ENCODE measurements at places on chromosomes 1 and 21.

- DNase-seq = no peak
These were observed 6.1 kb downstream of the SRM start for GRCh38 chr1:11053758-11054137.

DNA sequence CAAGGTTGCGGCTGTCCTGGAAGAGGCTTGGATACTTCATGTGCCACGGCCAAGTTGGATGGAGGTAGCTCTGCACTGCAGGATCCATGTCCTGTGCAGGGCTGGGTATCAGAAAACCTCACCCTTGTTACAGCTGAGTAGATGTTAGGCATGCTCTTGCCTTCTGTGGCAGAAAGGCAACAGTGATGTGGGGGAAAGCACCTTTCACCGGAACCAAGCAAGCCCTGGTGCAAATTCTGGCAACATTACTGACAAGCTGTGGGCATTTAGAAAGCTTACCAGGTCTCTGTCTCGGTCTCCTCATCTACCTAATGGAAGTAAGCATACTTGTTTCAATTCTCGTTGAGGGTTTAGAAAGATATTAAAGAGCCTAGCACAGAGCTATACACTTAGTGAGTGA, 14.5 kb upstream of the CDCA8 start:
- DNase-seq = no peak

DNA sequence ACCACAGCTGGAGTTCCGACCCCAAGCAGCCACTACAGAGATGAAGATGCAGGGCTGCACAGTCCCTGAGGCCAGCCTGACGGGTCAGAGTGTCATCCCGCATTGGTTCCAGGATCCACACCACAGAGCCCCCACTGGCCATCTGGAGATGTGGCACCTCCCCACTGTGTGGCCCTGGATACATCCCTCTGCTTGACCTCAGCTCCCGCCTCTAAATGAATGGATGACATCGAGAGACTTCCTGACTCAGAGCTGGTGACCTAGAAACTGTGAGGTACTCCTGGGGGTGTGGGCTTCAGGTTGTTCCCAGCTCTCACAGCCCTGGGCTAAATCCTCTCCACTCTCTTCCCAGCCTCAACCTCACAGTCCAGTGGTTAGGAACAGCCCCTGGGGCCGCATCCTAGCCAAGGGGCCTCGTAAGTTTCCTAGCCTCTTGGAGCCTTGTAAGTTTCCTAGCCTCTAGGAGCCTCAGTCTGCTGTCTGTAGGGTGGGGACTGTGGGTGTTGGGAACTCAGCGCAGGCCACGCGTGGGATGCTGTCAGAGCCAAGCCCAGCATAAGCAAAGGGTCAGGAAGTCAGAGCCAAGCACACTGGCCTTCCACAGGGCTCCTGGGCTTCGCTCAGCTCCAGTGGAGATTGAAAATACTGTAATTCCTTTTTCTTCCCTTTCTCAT, 87.5 kb upstream of the RUNX3 start:
- no peak for DNase-seq

GRCh38 chr1:11134251-11134897, 34.7 kb upstream of the EXOSC10 start:
- no peak for DNase-seq

DNA sequence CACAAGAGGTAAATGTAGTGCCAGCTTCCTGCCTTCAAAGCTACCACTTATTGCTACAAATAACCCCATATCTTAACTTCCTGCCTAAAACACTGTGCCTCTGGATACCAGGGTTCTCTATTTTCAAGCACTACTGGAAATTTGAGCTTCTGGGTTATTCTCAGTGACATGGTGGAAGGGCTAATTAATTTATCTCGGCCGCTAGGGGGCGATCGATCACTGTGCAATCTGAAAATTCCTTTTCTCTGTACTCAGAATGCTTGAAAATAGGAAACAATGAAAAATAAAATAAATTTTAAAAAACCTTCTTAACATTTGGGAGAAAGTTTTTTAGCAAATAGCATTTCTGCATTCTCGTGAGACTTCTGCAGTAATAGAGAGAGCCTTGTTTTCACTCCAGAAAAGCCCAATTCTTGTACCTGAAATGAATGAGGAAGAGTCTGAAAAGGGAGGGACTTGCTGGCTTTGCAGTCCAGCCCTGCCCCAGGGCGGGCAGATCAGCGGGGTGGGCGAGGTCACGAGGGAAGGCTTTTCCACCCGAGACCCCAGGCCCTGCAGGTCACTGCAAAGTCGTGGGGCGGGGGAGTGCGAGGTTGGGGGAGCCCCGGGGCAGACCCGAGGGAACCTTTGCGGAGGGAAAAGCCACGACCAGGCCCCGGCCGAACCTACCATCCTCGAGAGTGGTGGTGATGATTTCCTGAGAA, 276.7 kb downstream of the PCP4 start:
- DNase-seq = peak; percentile 47

DNA sequence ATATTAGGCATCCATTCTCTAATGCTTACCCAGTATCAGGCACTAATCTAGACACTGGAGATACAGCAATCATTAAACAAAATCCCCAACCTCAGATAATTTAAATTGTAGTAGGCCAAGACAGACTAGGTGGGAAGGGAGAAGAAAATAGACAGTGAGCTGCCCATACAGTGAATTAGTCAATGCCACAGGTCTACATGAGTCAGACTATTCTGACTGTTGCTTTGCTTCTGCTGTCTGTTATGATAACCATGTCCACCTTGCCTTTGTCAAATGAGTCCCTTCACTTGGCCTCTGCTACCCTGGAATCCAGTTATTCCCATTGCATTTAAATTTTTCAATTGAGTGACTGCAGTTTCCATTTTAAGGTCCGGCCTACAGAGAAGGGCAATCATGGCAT, 59.5 kb downstream of the PIK3R3 start:
- DNase-seq = no peak

DNA sequence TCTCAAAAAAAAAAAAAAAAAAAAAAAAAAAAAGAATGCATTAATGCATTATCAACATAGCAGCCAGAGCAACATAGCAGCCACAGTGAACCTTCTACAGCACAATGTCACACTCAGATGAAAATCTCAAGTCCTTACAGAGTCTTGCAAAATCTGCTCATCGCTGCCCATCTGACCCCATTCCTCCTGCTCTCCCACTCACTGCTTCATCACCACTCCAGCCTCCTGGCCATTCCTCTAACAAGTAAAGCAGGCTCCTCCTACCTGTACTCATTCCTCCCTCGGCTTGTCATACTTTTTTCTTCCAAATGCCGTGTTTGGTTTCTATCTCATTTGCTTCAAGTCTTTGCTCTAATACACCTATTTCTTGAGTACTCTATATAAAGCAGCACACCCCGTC, 29.5 kb downstream of the BRINP2 start:
- no peak for DNase-seq

DNA sequence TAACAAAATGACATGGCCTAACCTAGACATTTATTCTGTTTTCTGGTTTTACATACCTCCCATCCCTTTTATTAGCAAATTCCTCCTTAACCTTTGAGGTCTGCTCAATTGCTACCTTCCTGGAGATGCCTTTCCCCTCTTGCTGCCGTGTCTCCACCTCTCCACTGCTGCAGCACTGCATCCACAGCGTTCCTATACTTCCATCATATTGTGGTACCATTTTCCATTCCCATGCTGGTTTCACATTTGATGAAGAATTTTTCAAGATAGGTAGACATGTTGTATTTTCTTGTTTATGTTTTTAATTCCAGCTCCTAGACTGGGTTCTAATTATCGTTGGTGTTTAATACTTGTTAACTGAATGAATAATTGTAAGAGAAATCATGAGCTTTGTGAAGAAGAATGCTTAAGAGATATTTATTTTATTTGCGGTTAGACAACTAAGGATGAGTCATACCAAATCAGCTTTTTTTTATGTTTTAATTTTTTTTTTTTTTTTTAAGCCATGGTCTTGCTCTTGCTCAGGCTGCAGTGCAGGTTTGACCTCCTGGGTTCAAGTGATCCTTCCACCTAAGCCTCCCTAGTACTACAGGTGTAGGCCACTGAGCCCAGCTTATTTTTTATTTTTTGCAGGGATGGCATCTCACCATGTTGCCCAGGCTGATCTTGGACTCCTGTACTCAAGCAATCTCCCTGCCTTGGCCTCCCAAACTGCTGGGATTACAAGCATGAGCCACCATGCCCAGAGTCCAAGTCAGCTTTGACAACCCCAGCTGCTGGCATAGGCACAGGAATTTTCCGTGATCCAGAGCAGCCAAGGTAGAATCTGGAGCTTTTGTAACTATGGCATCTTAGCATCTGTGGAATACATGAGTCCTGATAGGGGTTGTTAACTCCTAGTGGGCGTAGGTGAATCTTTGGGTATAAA, 44.0 kb downstream of the ATP6V1G3 start:
- no peak for DNase-seq

GRCh38 chr1:237444120-237444790, 402.3 kb downstream of the RYR2 start:
- DNase-seq = no peak

- no peak for DNase-seq
These were observed 478 bp downstream of the MAD2L2 start for GRCh38 chr1:11680270-11681070.

GRCh38 chr1:6512908-6513280, 21.4 kb upstream of the PLEKHG5 start:
- DNase-seq = no peak

DNA sequence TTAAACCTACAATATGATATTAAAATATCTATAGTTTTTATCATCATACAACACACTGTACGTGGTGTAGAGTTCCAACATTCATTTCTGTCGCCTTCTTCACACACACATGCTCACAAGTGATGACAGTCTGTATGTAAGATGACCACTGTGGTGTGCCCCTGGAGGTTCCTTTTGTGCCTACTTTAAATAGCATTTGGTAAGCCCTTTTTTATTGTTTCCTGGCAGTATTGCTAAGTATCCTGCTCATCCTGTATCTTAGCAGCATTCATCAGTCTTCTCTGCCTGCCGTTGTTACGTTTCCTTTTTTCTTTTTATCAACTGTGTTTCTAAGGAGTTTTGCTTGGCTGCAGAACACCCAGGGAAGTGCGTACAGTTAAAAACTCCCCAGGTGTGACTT, 231.4 kb downstream of the CHRM3 start:
- DNase-seq = no peak

DNA sequence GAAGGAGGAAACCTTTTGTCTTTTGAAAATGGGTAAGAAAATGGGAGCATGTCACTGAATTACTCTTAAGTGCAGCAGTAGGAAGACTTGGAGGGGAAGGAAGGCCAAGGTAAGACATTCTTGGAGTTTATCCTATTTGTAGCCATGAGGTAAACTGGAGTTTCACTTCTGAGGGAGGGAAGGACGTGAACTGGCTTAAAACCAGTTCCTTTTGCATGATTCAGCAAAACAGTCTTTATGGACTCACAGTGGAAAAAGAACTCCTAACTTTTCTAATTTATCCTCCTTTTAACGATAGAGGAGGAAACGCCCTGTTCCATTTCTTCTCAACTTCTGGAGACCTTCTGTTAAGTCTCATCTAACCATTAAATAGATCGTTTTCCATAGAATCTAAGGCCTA, 2.5 kb downstream of the PRDX6 start:
- no peak for DNase-seq

DNA sequence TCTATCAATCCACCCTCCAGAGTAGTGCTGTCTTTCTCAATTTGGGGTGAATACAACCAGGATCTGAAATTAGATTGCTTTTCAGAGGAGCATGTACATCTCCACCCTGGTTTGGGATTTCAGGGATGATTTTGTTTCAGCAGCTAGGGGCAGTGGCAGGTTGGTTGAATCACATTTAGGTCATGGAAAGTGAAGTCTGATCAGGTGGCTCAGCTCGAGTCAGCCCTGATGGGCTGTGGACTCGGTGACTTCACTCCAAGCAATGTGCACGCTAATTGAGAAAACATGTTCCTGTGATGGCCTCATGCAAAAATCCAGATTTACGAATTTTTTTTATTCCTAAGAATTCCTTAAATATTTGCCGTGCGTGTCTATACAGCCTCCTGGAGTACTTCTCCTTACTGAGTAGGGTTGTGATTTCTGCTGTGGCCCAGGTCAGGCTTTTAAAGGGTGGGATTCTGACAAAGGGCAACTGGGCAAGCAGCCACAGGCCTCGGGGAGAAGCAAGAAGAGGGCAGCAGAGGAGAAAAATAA, 7.5 kb downstream of the NGF start:
- DNase-seq = no peak

DNA sequence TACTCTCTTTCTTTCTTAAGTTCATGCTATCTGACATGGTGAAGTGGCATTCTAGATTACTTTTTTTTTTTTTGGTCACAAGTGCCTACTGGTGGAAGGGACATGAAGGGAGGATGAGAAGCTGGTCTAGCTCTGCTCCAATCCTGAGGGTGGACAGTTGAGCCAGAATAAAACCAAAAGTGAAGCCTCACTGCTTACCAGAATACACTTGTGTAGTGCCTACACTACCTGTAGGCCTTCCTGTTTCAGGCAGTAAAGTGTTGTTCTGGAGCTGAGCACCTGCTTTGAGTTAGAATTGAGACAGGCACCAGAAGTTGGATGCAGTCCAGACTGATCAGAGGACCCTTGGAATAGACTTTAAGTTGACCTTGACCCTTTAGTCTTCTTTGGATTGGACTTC, 40.4 kb upstream of the APOBEC4 start:
- DNase-seq = no peak

DNA sequence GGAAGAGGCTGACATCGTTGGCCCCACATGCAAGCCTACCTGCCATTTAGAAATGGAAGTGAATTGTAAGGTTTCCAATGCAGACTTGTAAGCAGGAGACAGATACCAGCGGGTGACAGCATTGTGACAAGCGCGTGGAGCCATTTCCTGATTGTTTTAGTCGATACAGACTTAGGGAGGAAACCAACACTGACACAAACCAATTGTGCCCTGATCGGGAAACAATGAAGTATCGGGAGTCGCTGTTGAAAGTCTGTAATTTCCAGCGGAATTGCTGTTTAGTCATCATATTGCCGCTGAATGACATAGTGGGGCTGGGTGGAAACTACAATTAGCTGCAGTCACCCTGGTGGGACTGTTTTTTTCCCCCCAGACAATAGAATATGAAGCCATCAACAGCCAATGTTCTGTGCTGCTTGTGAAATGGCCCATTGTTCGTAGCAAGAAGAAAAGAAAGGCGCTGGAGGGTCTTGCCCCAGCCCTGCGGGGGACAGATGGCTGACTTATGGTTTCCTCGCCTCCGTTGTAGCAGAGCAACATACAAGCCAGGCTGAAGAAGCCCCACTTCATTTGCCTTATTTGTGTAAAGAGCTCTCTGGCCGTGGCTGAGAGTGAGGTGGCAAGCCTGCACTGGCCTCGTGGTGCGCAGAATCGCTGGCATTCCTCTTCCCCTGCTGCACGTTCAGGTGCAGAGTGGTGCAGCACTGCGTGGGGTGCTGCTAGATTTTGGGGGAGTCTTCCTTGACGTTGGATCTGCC, 462.7 kb downstream of the CAMTA1 start:
- DNase-seq = no peak

DNA sequence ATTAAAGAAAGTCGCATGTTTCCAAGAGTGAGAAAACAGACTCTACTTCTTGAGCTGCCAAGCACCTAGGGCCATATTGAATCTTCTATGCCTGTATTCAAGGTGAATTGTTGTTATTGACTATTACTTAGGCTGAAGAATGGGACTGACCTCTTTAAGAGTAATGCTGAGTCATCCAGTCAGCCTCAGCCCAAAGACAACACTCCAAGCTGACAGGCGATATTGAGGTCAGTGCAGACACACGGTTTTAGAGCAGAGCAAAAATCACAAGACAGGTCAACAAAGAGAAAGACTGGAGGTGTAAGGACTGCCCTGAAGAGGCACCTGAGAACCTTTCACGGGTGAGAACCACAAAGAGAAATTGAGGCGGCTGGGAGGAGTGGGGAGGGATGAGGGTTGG, 146.9 kb downstream of the MIS18A start:
- DNase-seq = no peak

- no peak for DNase-seq
These were observed 41.9 kb downstream of the MPZL1 start for GRCh38 chr1:167763525-167764220.

Data from GM12891 (cell line).